NCI-H2107 (cell line): ENCODE measurements at places on chromosomes 16 and 17.

GRCh38 chr17:33628500-33629346 lies 335.6 kb upstream of the ASIC2 start:
- DNase-seq: no peak

DNA sequence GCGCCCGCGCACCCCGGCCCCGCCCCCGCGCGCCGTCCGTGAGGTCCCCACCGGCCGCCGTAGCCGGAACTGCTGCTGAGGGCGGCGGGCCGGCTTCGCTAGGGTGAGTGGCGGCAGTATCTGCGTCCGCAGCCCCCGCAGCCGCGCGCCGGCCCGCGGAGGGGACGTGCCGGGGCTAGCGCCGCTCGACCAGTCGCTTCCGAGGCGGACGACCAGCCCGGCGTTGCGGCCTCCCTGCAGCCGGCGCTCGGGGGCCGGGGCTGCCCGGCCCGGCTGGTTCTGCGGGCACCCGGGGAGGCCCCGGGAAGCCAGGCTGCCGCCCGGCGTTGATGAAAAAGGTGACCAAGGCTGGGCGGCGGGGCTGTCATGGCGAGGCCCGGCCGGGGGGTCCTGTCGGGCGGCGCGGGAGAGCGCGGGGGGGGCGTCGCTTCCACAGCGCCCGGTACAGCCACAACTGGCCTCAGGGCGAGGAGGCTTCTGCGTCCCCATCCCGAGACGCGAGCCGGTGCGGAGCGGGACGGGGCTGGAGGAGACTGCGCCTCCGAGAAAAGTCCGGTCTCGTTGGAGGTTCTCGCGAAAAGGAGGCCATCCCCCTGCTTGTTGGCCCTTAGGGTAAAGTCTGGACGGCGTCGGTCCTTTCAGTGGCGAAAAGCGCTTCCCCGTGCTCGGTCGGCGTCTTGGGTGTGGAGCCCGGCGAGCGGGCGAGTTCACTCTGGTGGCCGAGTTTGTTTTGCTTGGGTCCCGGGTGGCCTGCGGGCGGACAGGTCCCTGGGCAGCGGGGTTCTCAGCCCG lies at the start of gene CRAMP1:
CRAMP1 (plus strand) TSS at position 41 of the 792 bp plus-strand sequence. CDS start 2,280 bp downstream, outside the sequence.
- no peak for DNase-seq

DNA sequence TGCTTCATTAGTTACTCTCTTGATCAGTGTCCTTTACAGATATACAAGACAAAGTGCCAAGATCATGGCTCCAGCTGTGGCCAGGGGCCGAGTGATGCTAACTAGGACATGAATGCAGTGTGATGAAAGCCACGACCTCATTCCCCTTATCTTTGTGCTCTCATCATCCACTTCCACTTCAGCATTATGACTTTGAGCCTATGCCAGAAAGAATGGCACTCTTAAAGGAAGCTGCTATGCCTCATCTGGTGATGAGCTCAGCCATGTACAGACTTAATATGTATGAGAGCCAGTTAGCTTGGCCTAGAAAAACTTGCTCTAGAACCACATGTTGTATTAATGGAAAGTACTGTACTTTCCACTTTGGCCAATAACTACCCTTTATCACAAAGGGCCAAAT lies 179.1 kb downstream of the TOX3 start:
- no peak for DNase-seq

GRCh38 chr16:11499295-11500089 lies 87.2 kb downstream of the LITAF start:
- no peak for DNase-seq

DNA sequence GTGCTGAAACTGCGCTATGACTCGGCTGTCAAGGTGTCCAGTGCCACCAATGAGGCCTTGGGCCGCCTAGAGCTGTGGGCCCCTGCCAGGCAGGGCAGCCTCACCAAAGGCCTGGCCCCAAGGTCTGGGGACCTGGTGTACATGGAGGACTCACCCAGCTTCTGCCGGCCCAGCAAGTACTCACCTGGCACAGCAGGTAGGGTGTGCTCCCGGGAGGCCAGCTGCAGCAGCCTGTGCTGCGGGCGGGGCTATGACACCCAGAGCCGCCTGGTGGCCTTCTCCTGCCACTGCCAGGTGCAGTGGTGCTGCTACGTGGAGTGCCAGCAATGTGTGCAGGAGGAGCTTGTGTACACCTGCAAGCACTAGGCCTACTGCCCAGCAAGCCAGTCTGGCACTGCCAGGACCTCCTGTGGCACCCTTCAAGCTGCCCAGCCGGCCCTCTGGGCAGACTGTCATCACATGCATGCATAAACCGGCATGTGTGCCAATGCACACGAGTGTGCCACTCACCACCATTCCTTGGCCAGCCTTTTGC lies 25.0 kb downstream of the WNT9B start:
- DNase-seq: peak; percentile 48

DNA sequence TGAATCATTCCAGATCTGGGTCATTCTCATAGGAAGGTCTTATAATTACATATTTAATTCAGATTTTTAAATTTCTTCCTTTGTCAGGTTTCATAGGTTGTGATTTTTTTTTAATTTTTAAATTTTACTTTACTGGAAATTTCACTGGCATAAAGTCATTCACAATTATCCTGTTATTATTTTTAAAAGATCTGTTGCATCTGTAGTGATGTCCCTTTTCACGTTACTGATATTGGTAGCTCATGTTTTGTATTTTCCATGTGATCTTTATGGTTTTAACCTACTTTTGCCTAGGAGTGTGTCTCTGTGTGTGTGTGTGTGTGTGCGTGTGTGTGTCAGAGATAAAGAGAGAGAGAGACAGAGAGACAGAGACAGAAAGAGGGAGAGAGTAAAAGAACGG lies 216.6 kb upstream of the KCNJ16 start:
- no peak for DNase-seq

DNA sequence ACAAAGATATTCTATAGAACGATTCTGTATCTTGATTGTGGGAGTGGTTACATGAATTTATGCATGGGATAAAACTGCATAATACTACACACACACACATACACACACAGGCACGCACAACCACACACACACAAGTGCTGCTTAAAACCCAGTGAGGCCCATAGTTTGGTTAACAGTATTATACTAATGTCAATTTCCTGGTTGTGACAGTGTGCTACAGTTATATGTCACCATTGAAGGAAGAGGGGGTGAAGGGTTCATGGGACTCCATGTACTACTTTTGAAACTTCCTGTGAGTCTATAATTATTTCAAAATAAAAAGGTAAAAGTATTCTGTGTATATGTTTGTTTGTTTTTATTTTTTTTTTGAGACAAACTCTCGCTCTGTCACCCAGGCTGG lies 8.1 kb downstream of the ZC3H7A start:
- no peak for DNase-seq

- DNase-seq: no peak
Measured at GRCh38 chr17:44677136-44677535, 12.4 kb downstream of the CCDC43 start.

DNA sequence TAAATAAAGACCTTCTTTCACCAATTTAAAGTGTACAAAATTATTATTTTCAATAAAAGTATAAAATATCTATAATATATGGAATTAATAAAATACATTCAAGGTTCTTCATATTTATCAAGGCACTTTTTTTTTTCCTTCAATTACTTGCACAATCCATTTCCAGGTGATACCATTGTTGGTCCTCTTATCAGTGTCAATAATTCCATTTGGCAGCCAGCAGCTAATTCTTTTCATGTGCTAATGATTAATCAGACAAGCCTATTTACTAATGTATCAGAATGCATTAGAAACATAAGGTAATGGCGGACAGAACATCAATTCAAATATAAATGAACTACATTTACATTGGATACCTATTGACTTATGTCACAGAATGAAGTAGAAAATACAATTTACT lies 622.2 kb downstream of the TOX3 start:
- DNase-seq: no peak

DNA sequence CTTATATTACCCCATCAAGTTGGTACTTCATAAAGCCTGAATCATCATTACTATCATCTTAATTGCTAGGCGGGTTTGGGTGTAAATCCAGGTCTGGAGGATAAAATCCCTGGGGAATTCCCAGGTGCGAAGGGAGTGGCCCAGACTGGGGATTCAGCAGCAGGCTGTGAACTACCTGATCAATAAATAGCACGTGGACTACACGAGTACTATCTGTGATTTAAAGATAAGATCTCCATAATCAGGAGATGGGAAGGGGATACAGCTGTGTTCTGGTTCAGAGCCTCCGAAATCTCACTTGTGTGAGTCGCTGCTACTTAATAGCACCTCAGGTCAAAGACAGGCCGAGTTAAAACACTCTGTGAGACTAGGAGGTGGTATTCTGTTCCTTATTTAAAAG lies 512.6 kb upstream of the ZFHX3 start:
- DNase-seq: no peak

GRCh38 chr16:69599731-69600130 lies 34.0 kb downstream of the NFAT5 start:
- DNase-seq: no peak

GRCh38 chr16:57693550-57693949 lies 1.1 kb upstream of the DRC7 start:
- DNase-seq: no peak

- no peak for DNase-seq
Measured at GRCh38 chr17:74513987-74514631, 17.2 kb downstream of the CD300LB start.

GRCh38 chr17:55845385-55845784 lies 94.5 kb downstream of the PCTP start:
- no peak for DNase-seq

GRCh38 chr17:42407289-42407836 lies 15.7 kb downstream of the CAVIN1 start:
- no peak for DNase-seq

- DNase-seq: no peak
Measured at GRCh38 chr16:89315791-89316581, 98.5 kb downstream of the ZNF778 start.

DNA sequence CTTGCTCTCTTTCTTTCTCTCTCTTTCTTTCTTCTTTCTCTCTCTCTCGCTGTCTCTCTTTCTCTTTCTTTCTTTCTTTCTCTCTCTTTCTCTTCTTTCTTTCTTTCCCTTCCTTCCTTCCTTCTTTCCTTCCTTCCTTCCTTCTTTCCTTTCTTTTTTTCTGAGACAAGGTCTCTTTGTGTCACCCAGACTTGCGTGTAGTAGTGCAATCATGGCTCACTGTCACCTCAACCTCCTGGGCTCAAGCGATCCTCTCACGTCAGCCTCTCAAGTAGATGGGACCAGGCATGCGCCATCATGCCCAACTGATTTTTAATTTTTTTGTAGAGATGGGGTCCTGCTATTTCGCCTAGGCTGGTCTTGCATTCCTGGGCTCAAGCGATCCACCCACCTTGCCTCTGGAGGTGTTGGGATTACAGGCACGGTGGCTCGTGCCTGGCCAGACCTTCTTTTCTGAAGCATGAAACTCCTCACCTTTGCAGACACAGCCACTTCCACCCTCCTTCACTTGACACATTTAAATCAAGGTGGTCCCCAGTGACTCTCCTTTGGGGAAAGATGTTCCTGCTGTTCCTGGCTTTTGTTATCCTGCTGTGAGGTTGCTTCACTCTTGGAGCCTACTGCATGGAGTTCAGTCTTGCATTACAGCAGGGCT lies 26.8 kb upstream of the NKD1 start:
- no peak for DNase-seq

DNA sequence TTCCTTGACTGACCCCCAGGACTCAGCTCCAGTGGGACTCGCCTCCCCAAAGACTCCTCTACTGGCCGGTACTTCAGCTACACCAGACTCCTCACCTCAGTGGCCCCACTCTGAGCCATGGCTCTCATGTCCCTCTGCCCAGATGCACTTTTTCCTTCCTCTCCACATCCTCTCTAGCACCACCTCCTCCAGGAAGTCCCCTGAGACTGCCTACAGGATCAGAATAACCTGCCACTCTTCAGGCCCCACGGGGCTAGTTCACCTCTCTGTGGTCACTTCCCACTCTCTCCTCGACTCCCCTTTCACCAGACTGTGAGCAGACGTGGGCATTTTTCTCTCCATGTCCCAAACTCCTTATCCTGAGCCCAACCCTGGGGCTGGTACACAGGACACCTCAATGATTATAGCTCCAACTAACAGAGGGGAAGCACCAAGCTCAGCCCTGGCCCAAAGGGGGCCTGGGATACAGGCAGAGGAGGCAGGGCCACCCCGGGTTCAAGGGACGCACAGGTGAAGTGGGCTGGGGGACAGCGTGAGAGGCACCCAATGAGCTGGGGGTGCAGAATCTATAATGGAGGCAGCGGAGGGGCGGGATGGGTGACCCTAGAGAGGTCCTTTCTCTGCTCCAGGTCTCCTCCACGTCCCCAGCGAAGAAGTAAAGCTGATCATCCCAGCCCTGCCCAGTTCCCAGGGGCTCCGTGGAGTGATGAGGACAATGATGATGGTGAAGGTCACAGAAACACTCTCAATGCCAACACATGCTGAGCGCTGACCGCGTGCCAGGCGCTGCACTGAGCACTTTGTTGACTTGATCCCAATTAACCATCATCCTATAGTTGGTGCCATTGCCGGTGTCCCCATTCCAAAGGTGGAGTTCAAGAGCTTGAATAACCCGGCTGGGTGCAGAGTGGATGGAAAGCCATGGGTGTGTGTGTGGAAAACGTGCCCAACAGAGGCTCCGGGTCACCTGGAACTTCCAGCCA lies 3.9 kb downstream of the TRPV3 start:
- DNase-seq: no peak

DNA sequence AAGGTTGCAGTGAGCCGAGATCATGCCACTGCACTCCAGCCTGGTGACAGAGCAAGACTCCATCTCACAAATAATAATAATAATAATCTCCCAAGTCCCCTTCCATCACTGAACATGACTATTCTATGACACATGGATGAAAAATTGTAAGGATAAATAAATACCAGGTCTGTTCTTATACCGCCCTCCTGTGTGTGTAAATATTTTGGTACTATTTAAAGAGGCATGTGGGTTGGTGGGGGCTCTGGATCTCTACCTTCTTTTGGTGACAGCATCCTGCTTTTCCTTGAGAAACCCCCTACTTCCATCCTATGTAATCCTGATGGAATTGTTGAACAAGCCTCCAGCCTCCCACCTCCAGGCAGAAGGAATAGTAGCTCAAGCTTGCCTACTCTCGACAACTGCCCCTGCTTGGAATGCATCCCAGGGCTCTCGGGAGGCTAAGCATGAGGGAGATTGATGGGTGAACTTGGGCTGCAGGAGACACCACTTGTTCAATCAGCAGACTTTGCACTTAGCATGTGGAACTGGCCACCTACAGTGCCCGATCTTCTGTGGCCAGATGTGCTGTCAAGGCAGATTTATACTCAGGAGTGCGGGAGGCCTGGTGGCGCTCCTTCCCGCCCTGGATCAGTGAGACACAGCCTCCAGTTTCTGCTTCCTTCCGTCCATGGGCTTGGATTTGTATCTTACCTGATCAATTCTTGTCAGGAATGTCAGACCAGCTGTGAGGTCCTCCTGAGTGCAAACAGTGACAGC lies 287.4 kb downstream of the SLC39A11 start:
- DNase-seq: no peak
